Mesendoderm (in vitro differentiated cells): ENCODE measurements at places on chromosomes 3 and 15.

- DNase-seq, result no peak
- H3K36me3 ChIP-seq, result no peaks in the 10 kb centered on the region
- H3K27ac ChIP-seq, result no peak overlapping the region
- H3K4me3 ChIP-seq, result no peak overlapping the region
- no peaks in the 10 kb centered on the region for H3K4me1 ChIP-seq
- H3K27me3 ChIP-seq, result no peaks in the 10 kb centered on the region
These were observed 281.8 kb upstream of the ARRDC4 start for GRCh38 chr15:97678656-97679055.

DNA sequence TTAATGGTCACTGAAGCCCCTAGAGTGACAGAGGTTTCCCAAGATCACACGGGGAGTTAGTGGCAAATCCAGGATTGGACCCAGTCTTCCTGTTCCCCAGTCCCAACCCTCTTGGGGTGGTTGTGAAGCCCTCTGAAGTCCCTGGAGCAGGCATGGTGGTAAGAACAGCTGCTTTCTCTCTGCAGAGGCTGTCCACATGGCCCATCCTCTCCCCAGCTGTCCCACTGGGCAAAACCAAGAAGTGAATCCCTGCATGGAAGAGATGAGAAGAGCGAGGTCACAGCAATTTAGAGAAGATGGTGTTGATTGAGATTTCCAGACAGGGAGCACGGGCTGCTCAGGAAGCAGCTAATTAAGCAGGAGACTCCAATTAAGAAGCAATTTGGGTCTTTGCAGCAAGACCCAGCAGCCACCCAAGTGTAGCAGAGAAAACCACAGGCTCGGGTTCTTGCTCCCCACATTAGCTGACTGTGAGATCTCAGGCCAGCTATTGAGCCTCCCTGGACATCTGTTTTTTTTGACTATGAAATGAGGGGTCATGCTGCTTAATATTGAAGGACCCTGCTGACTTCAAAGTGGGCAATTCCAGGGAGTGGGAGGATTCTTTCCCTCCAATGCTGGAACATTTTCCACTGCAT is 14.8 kb upstream of the HDAC11 start:
- no peaks in the 10 kb centered on the region for H3K4me1 ChIP-seq
- no peak overlapping the region for H3K4me3 ChIP-seq
- peak; percentile 29 for DNase-seq
- H3K27ac ChIP-seq, result no peak overlapping the region
- H3K27me3 ChIP-seq, result no peaks in the 10 kb centered on the region

DNA sequence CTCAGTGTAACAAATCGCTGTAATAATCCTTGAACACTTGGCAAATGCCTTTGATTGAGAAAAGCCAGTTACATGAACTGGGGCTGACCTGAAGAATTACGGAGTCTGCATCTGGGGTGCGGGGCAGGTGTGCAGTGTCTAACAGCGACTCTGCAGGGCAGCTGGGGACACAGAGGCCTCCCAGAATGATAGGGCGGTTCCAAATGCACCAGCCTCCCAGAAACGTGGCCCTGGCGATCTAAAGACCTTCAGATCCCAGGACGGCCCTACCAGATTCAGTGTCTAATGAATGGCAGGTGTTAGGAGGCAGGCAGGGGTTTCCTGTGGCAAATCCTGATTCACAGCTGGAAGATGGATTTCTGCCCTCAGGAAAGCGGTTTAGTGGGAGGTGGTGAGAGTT is 100.5 kb upstream of the RGMA start:
- no peak for DNase-seq
- H3K4me1 ChIP-seq, result no peaks in the 10 kb centered on the region
- H3K27ac ChIP-seq, result no peak overlapping the region
- H3K36me3 ChIP-seq, result no peaks in the 10 kb centered on the region
- H3K27me3 ChIP-seq, result no peaks in the 10 kb centered on the region

DNA sequence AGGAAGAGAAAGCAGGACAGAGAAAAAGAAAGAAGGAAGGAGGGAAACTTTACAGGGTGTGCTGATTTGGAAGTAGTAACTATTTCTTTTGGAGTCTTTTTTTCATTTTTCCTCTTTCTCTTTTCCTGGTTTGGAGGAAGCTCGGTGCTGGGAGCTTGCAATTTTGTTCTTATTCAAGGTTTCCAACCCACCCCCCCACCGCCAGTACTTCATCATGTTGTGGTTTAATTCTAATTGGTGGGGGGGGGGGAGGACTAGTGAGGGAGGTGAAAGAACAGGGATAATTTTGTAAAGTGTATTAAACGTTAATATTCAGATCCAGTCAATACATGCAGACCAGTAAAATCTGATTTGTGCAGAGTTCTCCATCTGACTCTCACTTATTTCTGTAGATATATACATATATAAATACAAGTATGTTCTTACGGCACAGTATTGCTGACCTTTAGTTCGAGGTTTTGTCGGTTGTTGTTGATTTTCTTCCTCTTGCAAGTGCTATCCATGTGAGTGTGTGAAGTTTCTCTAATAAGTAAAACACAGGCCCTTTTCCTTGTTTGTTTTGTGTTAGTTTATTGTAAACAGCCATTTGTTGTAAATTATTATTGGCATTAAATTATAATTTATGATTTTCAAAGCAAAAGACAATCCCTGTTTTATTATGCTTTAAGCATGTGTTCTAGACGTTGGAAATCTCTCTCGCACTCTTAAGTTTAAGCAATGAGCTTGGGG is 9.3 kb downstream of the NR2F2 start:
- H3K4me1 ChIP-seq, result no peaks in the 10 kb centered on the region
- peaks cover 53% of the 10 kb centered on the region for H3K27me3 ChIP-seq
- no peaks in the 10 kb centered on the region for H3K36me3 ChIP-seq
- no peak overlapping the region for H3K4me3 ChIP-seq
- H3K27ac ChIP-seq, result no peak overlapping the region
- no peak for DNase-seq

- no peaks in the 10 kb centered on the region for H3K4me1 ChIP-seq
- H3K27ac ChIP-seq, result no peak overlapping the region
- H3K36me3 ChIP-seq, result no peaks in the 10 kb centered on the region
- no peak for DNase-seq
- no peak overlapping the region for H3K4me3 ChIP-seq
These were observed 12.1 kb downstream of the SNAP23 start for GRCh38 chr15:42507514-42507913.

GRCh38 chr15:74584779-74585178 is 30.9 kb upstream of the CLK3 start:
- peaks cover 9% of the 10 kb centered on the region for H3K4me1 ChIP-seq
- DNase-seq, result no peak
- H3K27ac ChIP-seq, result no peak overlapping the region
- H3K27me3 ChIP-seq, result no peaks in the 10 kb centered on the region
- H3K36me3 ChIP-seq, result peaks cover 4% of the 10 kb centered on the region

DNA sequence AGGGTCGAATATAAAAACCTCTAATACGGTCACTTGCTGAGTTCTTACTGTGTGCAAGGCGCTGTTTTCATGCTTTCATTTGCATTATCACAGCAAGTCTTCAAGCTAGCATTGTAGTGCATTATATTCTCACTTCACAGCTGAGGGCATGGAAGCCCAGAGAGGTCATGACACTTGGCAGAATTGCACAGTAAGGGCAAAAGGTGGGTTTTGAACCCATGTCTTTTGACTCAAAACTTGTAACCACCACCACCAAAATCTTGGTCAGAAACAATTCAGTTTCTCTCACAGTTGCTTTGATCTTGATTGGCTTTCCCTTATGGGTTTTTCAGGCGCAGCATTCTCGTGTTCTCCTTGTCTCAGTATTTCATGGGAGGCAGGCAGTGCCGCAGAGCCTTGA is 371.1 kb downstream of the PTPRG start:
- no peak overlapping the region for H3K4me3 ChIP-seq
- DNase-seq, result no peak
- no peaks in the 10 kb centered on the region for H3K27me3 ChIP-seq

DNA sequence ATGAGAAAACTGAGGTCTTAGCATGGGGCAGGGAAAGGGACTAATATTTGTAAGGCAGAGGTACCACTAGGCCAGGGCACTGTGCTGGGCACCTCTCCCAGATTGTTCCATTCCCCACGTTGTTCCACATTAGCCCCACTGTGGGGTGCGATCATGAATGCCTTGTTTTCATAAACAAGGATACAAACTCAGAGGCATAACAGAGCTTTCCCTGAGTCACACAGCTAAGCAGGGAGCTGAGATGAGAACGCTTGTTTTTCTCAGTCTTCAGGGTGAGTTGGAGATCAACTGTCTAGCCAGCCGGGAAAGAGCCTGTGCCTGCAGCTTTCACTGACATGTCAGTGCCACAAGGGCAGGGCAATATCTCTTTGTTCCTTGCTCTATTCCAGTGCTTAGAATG is 47.9 kb upstream of the ITGA11 start:
- DNase-seq, result no peak
- H3K27me3 ChIP-seq, result no peaks in the 10 kb centered on the region
- no peaks in the 10 kb centered on the region for H3K4me1 ChIP-seq
- no peak overlapping the region for H3K4me3 ChIP-seq
- no peak overlapping the region for H3K27ac ChIP-seq

DNA sequence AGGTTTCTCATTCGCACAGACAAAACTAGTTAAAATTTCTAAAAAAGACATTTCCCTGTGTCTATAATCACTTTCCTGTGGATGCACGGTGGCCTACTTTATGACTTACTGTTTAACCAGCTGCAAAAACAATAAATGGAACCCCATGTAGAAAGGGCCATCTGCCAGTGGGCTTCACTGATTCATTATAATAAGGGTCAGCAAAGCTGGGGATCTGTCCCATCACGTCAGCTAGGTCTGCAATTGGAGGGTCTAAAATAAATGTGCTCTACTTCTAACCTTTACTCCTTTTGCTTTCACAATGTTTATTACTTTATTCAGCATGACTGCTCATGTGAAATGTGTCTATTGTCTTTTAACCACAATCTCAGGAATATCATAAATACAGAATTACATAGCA is 43.1 kb upstream of the NMD3 start:
- H3K27ac ChIP-seq, result no peak overlapping the region
- no peaks in the 10 kb centered on the region for H3K4me1 ChIP-seq
- H3K27me3 ChIP-seq, result no peaks in the 10 kb centered on the region

GRCh38 chr3:88433568-88433967 is 283.8 kb downstream of the C3orf38 start:
- no peaks in the 10 kb centered on the region for H3K4me1 ChIP-seq
- no peak overlapping the region for H3K27ac ChIP-seq
- no peaks in the 10 kb centered on the region for H3K27me3 ChIP-seq
- no peak for DNase-seq

DNA sequence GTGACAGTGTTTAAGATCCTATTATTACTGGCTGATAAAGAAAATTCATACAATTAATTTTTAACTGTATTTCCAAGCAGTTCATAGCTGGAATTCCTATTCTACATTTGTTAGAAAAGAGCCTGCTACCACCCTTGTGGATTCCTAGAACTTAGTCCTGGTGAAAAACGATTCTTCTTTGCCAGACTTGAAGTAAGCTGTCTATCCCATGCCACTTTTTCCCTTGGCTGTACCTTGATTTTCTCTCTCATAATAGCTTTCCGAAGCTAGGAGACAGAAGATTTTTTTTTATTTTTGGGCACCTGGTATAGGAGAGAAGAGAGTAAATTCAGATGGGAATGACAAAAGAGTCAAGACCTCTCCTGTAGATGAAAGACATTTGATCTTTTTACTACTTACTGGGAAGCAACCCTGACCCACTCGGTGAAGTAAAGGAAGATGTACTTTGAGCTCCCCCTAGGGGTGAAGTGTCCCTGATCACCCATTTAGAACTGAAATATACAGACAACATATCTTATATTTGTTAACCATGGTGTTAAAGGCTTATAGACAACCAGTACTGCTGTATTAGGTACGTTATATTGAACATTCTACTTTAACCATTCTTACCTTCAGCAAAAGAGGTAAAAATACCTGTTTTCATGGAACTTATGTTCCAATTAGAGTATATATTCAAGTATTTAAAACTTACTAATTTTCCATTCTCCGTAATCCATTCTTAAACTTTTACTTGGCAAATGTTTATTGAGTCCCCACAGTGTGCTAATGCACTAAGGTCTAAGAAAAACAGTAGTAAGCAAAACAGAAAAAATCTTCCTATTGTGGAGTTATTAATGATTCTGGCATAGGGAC is 36.2 kb upstream of the C3orf38 start:
- DNase-seq, result peak; percentile 84
- H3K4me3 ChIP-seq, result no peak overlapping the region
- H3K36me3 ChIP-seq, result no peaks in the 10 kb centered on the region
- no peaks in the 10 kb centered on the region for H3K4me1 ChIP-seq

GRCh38 chr3:58173029-58173668 is 37.6 kb downstream of the DNASE1L3 start:
- H3K4me3 ChIP-seq, result no peak overlapping the region
- no peak for DNase-seq
- peaks cover 3% of the 10 kb centered on the region for H3K4me1 ChIP-seq
- H3K27ac ChIP-seq, result no peak overlapping the region
- peaks cover 3% of the 10 kb centered on the region for H3K36me3 ChIP-seq

DNA sequence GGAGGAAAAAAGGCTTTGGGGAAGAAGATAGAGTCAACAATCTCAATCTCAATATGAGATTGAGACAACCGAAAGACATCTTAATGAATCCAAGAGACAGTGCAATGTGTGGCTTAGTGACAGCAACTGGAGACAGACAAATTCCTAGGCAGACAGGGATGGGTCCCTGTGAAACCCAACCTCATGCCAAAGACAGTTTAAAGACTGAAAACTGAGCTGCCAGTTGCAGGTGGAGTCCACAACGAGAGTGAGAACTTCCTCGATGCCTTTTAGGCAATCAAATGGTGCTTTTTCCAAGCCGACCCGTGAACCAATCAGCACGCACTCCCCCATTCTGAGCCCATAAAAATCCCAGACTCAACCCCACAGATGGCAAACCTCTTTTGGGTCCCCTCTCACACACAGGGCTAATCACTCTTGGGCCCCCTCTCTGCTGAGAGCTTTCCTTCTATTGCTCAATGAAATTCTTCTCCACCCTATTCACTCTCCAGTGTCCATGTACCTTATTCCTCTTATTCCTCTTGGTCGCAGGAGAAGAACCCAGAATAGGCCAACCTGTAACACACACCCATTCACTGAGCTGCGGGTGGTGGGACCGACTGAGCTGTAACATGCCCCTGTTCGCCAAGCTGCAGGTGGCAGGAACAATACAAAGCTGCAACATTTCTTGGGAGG is 34.8 kb downstream of the ZMAT3 start:
- no peaks in the 10 kb centered on the region for H3K36me3 ChIP-seq
- H3K27ac ChIP-seq, result no peak overlapping the region
- peak; percentile 38 for DNase-seq

- no peak overlapping the region for H3K27ac ChIP-seq
- peak; percentile 34 for DNase-seq
- peaks cover 3% of the 10 kb centered on the region for H3K4me1 ChIP-seq
These were observed 666 bp upstream of the FAM219B start for GRCh38 chr15:74907163-74907870.

- H3K27ac ChIP-seq, result no peak overlapping the region
- no peak overlapping the region for H3K4me3 ChIP-seq
- no peaks in the 10 kb centered on the region for H3K4me1 ChIP-seq
- no peaks in the 10 kb centered on the region for H3K36me3 ChIP-seq
- peak; percentile 81 for DNase-seq
- H3K27me3 ChIP-seq, result no peaks in the 10 kb centered on the region
These were observed 21.3 kb downstream of the VGLL3 start for GRCh38 chr3:86969500-86970189.

DNA sequence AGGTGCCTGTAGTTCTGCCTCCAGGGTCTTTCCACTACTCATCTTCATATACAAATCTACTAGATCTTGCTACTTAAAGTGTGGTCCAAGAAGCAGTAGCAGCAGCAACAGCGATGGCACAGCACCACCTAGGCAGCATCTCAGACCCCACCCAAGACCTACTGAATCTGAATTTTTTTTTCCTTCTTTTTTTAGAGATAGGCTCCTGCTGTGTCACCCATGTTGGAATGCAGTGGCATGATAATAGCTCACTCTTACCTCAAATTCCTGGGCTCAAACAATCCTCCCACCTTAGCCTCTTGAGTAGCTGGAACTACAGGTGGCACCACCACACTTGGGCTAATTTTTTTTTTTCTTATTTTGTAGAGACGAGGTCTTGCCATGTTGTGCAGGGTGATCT is 346.7 kb upstream of the TGFBR2 start:
- H3K36me3 ChIP-seq, result no peaks in the 10 kb centered on the region
- H3K27me3 ChIP-seq, result no peaks in the 10 kb centered on the region
- H3K4me1 ChIP-seq, result no peaks in the 10 kb centered on the region
- no peak overlapping the region for H3K27ac ChIP-seq
